CD4-positive, alpha-beta T cell treated with Interleukin-17A for 4 hours (primary cell): ENCODE measurements at places on chromosomes 7 and 10.
A peak's percentile ranks its signal among the peaks of the same experiment; 100 is the strongest.

GRCh38 chr7:53095731-53096501 is 60.5 kb downstream of the POM121L12 start:
- no peak for DNase-seq

DNA sequence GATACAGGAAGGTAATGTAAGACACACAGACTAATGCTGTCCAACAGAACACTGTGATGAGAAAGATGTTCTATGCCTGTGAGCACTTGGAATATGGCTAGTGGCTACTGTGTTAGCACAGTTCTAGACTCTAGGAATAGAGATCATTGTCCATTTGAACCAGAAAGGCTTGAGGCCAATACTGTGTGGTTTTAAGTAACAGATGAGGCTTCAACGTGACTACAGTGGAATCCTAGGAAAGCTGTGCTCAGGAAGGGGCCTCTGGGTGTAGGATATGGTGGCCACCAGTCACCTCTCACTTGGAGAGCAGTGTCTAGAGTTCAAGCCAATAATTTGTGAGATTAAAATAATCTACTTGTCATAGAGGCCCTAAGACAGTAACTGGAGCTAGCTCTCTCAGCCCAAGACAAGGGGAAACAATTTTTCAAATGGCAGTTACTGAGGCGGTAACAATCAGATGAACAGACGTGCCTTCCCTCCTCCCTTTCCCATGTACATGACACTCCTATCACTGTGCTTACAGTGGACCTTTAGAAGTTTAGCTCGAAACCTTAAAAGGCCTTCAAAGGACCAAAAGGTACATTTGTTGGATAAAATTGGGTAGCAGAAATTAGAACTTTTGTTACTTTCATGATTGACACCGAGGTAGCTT is 10.2 kb downstream of the ZDHHC16 start:
- no peak for DNase-seq

DNA sequence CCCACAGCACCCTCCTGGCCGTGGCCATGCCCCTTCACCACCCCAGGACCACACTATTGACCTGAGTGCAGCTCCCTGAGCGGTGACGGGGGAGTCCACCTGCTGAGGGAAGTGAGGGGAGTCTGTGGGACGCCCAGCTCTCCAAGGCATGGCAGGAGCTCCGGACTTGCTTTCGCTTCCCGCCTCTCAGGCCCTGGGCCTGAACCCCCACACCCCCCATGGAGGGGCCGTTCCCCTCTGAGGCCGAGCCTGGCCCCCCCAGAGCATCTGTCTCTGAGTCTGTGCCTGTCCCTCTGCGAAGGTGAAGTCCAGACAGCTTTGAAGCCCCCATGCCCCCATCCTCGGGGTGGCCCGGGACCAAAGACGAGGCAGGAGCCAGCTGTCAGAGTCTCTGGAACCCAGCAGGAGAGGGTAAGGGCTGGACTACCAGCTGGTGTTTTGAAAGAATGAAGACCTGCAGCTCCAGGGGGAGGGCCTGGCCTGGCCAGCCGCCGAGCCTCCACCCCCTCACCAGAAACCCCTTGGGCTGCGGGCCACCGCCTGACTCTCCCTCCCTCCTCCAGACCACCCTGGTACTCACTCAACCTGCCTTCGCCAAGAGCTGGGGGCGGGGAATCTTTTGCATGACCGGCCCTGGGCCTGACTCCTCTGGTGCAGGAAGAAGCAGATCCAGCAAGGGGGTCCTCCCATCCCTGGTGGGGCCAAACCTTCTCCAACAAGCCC is 114.0 kb downstream of the PDGFA start:
- peak; percentile 1 for DNase-seq

DNA sequence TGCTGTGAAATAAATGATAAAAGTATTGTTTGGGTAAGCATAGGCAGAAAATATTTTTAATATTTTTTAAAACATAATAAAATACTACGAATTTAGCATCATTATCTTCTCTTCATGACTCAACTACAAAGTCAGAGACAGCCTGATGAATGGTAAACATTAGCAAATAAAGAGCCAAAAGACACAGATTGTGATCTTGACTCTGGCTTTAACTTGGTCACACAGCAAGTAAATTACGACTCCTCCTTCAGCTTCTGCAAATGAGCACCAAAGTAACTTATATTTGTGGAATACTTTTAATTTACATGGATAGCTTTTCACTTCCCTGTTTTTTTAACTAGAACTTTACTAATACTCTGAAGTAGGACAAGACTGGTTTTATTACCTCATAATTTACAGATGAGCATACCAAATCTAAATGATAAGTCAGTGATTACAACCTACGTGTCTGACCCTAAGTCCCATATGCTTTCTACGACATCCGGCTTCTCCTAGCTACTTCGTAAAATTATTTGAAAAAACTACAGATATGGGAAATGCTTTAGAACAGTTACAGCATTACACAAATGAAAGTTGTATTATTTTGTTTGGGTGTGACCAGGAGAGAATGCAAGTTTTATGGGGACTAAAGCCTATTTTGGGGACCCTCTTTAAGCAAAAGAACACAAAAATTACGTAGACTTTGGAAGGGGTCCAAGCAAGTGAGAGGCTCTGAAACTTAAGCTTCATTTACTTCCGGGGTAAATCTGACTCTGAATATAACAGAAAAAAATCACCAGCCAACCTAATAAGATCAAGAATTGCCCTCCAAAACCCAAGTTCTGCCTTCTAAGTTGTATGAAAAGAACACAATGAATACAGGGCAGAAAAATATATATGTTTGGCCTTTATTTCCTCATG is 133.8 kb downstream of the CPEB3 start:
- no peak for DNase-seq

DNA sequence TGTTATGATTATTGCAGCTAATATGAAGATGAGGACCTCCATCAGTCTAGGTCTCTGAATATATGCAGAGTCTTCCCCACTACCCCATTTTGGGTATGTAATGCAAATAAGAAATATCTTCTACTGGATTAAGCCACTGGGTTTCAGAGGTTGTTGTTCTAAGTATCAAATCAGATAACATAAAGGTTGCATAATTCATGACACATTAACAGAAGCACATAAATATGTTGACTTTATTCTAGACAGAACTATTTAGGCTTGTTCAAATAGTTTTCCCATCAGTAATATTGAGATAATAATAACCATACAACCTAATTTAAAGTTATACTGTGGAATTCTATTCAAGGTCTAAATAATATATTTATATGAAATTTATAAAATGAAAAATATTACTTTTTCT is 157.1 kb downstream of the ETV1 start:
- no peak for DNase-seq

GRCh38 chr10:12177642-12178041 is 18.0 kb downstream of the NUDT5 start:
- no peak for DNase-seq

GRCh38 chr7:18780266-18780665 is 284.7 kb downstream of the HDAC9 start:
- DNase-seq: no peak

- no peak for DNase-seq
Observed at GRCh38 chr7:151806204-151806603, 70.7 kb downstream of the PRKAG2 start.

DNA sequence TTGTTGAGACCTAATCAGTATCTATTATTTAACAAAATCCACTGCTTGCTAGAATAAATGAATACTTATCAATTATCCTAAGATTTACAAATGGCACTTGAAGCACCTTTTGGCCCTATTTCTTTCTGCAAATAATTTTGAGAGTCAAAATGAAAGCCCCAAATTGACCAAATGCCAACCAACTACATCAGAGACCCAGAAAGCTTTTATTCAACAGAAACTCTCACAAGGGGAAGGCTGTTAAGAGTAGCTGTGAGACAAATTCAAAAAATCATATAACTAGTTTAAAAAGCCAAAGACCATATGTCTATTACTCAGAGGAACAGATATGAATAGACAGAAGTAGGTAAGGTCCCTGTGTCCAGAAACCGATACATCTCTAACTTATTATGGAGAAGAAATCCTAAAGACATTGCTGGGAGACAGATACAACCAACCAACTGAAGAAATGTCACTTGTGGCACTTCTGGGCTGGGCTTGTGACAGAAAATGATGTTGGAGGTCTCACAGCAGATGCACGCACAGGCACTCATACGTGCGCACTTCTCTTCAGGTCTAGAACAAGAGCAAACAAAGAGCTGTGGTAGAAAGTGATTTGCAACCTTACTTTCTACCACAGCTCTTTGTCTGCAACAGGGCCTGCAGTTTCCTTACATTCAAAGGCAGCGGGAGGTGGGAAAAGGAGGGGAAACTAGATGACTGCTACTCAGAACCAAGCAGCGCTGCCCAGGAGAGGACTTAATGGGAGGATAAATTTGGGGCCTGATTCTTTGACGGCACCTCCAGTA is 58.6 kb upstream of the KCNIP2 start:
- DNase-seq: no peak

DNA sequence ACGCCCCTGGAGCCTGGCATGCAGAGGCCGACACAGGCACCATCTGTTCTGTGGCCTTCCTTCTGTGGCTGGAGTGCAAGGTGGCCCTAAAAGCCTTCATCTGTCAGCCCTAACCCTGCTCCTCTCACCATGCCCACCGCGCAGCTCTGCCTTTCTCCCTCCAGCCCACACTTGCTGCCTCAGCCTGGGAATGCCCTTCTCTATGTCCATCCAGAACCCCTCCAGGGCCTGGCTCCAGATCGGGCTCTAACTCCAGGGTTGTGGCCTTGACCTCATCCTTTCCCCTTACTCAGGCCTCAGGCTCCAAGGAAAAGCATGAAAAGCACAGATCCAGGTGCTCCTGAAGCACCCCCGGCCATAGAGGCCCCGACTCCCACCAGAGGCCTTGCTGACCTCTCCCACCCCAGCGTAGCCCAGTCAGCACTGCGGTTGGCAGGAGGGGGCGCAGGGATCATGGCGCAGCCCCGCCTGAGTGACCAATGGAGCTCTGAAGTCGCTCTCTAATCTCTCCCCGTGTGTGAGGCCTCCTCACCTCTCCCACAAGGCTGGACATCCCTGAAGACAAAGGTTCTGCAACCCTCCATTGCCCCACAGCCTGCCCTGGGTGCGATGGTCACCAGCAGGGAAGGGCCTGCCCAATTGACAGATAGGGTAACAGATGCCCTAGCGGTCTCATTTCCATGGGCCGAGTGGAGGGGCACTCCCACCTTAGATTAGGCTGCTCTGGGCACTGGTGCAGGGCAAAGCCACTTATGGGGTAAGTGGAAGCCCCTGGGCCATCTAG is 9.2 kb downstream of the ZCCHC24 start:
- DNase-seq: no peak

DNA sequence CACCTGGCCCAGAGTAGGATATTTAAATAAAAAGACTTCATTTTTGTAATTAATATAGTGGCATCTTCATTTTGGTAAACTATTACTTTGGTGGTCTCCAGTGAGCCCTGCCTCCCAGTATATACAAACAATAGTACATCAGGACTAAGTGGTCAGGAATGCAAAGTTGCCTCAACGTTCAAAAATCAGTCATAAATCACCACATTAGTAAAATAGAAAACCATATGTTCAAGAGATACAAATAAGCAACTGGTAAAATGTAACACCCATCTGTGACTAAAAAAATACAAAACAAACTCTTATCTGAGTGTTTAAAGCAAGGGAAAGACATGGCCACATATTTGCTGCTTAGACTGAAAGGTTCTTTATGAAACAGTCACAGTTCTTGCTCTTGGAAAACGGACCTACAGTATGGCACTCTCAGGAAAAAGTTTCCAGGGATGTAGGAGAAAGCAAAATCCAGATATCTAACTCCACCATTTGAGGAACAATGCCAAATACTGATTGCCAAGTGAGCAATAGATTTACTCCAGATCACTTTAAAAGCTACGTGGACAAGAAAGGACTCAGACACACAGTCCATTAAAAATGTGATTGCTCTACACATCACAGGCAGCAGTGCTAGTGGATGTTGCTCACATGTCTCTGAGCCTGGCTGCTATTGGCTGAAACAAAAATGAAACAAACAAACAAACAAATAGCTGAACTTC is 15.1 kb upstream of the RHOBTB1 start:
- no peak for DNase-seq

GRCh38 chr7:138613630-138614029 is 87.5 kb downstream of the SVOPL start:
- no peak for DNase-seq

GRCh38 chr7:110647266-110647665 is 443.7 kb upstream of the LRRN3 start:
- DNase-seq: no peak

DNA sequence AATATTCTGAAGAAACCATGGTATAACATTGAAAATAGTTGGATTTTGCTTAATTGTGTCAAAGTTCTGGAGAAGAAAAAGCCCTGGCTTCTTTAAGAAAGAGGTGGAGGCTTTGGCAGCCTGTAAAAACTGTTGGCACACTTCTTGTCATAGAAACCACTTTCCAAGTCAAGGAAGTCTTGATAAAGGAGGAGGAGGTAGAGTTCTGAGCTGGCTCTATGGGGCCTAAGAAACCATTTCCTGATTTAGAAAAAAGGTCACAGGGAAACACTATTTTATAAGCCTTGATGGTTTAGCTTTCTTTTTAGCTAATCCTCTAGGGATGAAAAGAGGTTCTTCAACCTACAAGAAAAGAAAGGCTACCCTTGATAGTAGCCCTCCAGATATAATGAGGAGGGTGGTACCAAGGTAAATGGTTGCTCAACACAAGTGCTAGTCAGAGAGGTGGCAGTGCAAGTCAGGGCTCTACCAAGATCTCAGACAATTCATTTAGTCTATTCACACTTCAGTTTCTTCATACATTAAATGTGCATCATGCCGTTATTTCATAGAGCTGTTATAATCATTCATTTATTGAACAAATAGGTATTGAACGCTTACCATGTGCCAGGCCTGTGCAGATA is 346.9 kb downstream of the RNLS start:
- no peak for DNase-seq

- DNase-seq: no peak
Observed at GRCh38 chr7:88165697-88166096, 54.1 kb downstream of the SRI start.

- no peak for DNase-seq
Observed at GRCh38 chr10:12564173-12564572, 214.8 kb downstream of the CAMK1D start.

DNA sequence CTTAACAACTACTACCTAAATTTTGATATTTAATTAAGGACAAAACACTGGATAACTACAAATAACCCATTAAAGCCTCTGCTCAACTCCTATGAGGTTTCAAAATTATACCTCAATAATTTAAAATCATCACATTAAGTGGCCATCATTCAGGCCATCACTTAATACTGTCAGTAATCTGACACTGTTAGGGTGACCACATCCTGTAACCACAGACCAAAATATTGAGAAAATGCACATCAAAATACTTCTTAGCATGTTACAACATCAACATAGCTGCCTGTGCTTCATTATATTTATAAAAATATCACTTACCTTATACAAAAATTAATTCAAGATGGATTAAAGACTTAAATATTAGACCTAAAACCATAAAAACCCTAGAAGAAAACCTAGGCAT is 23.3 kb downstream of the SEM1 start:
- no peak for DNase-seq
